NCI-H2029 (cell line): ENCODE measurements at places on chromosomes 2 and 18.

GRCh38 chr18:49935215-49935614, 121.9 kb upstream of the ACAA2 start:
- no peak for DNase-seq

- DNase-seq: no peak
Measured at GRCh38 chr2:167928434-167928833, 319.0 kb downstream of the STK39 start.

- no peak for DNase-seq
Measured at GRCh38 chr2:217978536-217979150, 24.2 kb downstream of the TNS1 start.

DNA sequence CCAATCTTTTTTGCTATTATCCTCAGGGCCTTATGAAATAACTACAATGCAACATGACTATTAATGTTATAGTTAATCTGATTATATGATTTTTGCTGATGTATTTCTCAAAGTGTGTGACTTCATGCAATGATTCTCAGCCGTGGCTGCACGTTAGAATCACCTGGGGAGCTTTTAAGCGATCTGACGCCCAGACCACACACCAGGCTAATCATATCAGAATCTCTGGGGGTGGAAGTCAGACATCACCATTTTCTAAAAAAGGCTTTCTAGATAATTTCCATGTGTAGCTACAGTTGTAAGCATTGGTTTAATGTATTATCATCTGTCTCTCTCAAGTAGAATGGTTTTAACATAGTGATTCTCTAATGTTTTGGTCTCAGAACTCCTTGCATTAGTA, 5.5 kb upstream of the QPCT start:
- DNase-seq: no peak

- no peak for DNase-seq
Measured at GRCh38 chr18:7601936-7602335, 34.8 kb downstream of the PTPRM start.

DNA sequence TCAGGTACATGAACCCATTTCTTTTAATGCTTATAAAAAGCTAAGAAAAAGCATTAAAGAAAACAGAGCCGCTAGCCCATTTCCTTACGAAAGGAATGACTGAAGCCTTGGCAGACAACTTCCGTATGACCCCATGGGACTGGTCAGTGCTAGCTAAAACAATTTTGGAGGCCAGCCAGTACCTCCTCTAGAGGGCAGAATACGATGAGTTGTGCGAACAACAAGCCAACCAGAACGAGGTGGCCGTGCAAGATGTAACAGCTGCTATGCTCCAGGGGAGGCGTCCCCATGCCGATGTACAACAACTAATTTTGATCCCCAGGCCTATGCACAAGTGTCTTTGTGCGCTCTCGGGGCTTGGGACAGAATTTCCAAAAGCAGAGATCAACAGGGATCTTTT, 16.7 kb downstream of the MAP3K2 start:
- DNase-seq: no peak

DNA sequence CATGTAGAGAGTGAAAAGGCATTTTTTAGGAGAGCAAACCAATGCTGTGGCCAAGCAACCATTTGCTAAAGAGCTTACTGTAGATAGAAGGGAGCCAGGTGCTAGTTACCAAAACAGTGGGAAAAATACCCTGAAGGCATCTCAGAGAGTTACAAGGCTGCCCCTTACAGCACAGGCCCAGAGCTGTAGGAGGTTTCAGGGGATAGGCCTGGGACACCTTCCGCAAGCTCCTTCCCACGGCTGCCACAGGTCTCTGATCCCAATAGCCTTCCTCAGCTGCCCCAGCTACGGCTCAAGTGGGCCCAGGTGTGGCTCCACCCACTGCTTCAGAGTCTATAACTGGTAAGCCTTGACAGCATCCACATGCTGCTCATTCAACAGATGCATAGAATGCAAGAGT, 18.2 kb upstream of the PPM1B start:
- no peak for DNase-seq

DNA sequence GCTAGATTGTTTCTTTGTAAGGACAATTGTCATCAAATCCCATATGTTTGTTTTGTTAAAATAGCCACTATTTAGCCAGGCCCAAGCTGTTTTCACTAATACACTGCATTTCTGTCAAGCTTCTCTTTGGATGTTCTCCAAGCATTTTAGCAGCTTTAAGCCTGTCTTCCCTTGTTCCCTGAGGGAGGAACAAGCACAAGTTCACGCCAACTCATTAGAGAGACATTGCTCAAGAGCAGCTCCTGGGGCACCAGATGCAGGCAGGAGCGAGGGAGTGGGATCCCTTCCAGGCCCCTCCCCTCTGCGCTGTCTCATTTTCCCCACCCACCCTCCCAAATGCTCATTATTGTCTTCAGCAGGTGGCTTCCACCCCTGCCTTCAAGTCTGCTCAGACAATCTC, 32.6 kb upstream of the PPP3R1 start:
- DNase-seq: no peak

DNA sequence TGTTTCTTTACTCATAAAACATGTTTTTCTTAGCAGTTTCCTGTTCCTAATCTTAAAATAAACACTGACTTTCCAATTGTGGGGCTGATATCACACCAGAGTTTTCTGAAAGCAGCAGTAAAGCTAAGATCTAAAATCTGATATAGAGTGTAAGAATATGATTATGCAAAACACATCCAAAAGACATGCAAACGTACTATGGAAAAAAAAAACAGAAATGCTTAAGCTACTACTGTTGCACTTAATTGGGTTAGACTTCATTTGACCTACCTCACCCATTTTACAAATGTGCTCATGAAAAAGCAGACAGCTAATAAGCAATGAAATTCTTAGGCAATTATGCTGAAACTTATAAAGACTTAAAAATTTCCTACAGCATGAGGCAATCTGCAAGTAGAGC, 10.5 kb downstream of the CYTIP start:
- no peak for DNase-seq

- DNase-seq: no peak
Measured at GRCh38 chr2:114022360-114023085, 132.6 kb downstream of the ACTR3 start.

DNA sequence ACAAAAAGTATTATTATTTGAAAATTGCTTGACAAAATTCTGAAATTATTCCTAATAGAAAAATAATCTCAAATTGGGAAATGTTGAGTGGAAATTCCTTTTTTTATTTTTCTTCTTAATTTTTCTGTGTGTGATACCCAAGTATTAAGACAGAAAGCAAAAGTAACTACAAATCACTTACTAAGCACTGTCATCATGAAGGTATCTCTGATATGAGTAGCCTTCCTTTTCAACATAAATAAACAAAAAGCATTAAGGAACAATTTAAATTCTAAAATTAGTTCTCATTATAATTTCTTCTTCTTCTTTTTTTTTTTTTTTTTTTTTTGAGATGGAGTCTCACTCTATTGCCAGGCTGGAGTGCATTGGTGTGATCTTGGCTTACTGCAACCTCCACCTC, 174.2 kb upstream of the RBMS1 start:
- no peak for DNase-seq

DNA sequence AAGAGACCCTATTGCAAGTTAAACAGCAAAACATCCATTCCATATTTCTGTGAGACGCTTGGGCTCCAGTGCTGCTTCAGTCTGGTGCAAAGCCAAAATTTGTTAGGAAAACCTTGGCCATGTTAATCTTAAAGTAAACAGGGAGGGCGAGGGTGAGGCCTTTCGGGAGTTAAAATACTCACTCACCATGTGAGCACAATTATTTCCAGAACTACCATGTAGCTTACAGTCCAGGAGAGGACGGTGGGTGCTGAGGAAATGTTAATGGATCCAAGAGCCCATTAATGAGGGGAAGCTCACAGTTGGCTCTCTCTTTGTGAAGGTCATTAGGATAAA, 286.4 kb downstream of the SLC8A1 start:
- DNase-seq: no peak

DNA sequence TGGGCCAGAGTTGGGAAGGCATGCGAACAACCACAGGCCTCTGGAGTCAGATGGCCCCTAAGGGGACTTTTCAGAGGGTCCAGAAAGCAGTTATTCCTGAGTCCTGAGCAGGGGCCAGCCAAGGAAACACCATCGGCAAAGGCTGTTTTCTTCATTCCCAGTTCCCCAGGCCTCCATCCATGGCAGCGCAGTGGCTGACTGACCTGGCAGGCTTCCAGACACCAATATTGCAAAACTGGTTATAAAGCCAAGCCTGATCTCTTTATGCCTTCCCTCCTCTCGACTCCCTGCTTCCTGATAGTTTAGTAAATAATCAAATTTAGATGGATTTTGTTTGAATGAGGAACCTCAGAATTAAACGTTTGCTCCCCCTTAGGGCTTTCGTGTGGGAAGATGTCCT, 133.4 kb upstream of the ITGA6 start:
- DNase-seq: peak; percentile 8

GRCh38 chr18:60675801-60676200, 303.2 kb upstream of the MC4R start:
- peak; percentile 94 for DNase-seq

GRCh38 chr2:11343650-11344341, 640 bp downstream of the ROCK2 start:
- peak; percentile 21 for DNase-seq
